ENCODE measurements at places on chromosomes 3 and 15.

- no peak for DNase-seq
These were observed 144.2 kb upstream of the SOX2 start for GRCh38 chr3:181567311-181568075.

DNA sequence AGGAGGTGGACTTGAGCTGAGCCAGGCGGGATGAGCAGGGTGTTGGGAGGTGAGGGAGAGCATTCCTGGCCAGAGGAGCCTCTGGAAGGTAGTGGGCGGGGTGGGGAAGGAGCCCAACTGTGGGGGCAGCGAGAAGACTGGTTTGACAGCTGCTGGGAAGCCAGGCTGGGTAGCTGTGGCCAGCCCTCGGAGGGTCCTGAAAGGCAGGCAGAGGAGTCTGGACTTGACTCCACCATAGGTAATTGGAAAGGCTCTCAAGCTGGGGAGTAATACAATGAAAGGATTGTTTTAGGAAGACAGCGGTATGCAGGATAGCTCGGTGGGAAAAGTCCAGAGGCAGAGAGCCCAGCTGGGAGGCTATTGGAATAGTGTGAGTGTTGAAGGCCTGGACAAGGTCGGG lies 17.2 kb downstream of the EPHB3 start:
- DNase-seq: no peak

- DNase-seq: peak; percentile 78
These were observed 749.1 kb downstream of the ROBO1 start for GRCh38 chr3:79018671-79019136.

DNA sequence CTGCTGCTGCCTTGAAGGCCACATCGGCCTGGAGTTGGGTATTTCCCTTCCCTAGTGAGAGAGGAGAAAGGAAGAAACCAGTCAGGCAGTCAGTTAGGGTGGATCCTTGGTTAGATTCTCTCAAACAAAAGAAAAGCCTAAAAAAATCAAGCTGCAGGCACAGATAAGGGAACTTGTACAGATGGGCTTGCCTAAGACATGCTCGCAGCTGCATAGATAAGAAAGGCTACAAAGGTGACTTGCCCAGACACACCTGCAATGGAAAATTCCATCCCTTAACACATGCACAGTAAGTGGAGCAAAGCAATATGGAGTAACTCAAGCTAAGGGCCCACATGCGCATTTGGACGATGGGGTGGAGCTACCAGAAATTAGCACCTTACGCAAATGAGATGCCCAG lies 199.7 kb upstream of the ARPP21 start:
- no peak for DNase-seq

GRCh38 chr15:83919978-83920510 lies 266.1 kb downstream of the ADAMTSL3 start:
- no peak for DNase-seq

GRCh38 chr3:195208631-195209030 lies 62.3 kb downstream of the XXYLT1 start:
- no peak for DNase-seq

GRCh38 chr3:189123595-189124387 lies 48.0 kb upstream of the TPRG1 start:
- DNase-seq: no peak

GRCh38 chr3:12796171-12797123 lies at the start of gene CAND2:
Gene CAND2, plus strand, starts transcription at chr3:12796680. Its CDS starts 41 bp downstream, at chr3:12796721.
- DNase-seq: peak; percentile 16

- DNase-seq: no peak
These were observed 8.0 kb downstream of the HDDC3 start for GRCh38 chr15:90924375-90924774.

DNA sequence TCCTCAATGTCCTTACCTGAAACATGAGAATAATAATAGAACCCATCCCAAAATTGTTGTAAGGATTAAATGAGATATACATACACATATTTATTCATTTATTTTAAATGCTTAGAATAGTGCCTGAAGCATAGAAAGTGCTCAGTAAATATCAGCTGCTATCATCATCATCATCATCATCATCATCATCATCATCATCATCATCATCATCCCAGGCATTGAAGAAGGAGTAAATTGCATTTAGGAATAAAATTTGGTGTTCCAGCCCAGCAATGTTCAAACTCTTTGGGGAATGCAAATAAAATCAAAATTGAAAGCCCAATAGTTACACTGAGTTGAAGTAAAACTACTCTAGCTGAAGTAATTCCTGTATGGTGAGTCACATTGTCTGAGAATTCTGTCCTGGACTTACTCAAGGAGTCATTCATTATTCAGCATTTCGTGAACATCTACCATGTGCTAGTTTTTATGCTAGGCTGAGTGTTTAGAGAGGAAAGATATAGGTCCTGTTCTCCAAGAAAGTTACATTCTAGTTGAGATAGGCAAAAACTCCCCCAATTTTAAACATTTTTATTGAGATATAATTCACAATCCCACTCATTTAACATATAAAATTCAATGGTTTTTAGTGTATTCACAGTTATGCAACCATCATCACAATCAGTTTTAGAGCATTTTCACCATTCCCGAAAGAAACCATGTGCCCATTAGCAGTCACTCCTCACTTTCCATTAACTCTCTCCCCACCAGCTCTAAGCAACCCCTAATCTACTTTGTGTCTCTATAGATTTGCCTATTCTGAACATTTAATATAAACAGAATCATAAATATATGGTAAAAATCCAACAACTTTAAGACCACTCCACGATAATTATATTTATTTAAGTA lies 107.2 kb downstream of the FRMD5 start:
- peak; percentile 85 for DNase-seq

DNA sequence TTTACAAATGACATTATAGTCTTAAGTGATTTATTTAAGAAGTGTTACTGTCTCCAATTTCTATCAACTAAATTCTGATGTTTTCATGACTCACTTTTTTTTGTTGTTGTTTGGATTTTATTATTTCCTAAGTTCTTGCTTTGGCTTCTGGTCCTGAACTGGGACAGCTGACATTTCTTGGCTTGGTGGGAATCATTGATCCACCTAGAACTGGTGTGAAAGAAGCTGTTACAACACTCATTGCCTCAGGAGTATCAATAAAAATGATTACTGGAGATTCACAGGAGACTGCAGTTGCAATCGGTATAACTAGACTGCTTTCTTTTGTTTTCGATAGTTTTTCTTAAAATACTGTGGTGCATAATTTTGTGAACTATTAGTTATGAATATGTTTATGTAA lies 47.5 kb downstream of the ASTE1 start:
- no peak for DNase-seq

DNA sequence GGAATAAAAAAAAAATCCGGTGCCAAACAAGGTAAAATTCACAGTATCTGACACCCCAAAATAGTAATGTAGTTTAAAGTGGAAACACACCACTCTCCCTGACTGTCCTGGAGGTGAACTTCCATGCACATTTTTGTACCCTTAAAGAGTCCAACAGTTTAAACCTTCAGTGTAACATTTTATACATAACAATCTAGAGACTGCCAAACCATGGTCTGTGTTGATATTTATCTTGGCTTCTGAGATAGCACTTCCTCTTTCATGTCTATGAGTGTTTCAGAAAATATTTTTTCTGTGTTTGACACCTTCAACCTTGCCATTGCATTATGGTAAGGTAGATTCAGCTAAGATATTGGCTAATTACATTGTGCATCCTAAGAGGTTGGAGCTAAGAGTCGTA lies 13.9 kb downstream of the TMEM45A start:
- peak; percentile 46 for DNase-seq

Measured in cardiac fibroblast (primary cell).